ENCODE measurements at places on chromosomes 3 and 15.
A peak's percentile ranks its signal among the peaks of the same experiment; 100 is the strongest.

DNA sequence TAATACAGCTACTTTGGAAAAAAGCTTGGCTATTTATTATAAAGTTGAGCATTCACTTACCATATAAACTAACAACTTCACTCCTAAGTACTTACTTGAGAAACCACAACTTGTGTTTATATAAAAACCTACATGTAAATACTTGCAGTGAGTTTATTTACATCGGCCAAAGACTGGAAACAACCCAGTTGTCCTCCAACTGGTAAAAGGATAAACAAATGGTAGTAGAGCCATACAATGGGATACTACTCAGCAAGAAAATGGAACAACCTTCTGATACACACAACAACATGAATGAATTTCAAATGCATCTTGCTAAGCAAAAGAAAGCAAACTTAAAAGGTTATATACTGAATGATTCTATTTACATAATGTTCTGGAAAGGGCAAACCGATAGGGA lies 63.7 kb downstream of the SLC7A14 start:
- no peak for DNase-seq

DNA sequence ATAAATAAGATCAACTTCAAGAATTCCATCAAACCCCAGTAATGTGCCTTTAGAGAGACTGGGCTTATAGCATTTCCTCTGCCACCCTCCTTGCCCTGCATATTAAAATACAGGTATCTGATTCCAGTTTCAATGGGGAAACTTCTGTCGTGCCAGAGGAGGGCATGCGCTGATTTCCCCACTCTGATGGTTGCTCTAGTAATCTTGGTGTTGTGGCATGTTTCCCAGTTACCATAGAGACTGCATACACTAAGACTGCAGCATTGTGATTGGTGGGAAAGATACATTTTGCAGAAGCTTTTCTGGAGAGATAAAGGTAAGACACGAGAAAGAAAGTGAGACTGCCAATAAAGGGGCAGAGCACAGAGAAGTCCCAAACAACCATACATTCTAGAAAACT lies 225.6 kb downstream of the TIGIT start:
- DNase-seq = no peak

DNA sequence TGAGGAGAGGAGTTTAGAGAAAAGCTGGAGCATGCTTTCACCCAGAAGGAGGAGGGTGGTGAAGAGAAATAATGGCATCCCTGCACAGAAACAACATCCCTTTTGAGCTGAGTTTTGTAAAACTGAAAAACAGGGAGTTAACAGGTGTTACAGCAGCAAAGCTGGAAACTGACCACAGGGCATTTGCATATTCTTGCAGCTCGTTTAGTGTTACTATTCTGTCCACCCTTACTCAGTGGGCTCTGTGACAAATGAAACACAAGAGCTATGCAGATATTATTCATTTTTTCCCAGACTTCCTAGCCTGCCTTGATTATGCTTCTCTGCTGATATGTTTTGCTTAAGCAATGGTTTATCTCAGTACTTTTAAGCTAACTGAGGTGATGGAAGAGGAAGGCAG lies 272.0 kb downstream of the NEK10 start:
- DNase-seq = no peak

GRCh38 chr3:34256021-34256420 lies 457.6 kb downstream of the PDCD6IP start:
- DNase-seq = no peak

- no peak for DNase-seq
These were observed 42.6 kb downstream of the ZNF148 start for GRCh38 chr3:125332504-125332903.

DNA sequence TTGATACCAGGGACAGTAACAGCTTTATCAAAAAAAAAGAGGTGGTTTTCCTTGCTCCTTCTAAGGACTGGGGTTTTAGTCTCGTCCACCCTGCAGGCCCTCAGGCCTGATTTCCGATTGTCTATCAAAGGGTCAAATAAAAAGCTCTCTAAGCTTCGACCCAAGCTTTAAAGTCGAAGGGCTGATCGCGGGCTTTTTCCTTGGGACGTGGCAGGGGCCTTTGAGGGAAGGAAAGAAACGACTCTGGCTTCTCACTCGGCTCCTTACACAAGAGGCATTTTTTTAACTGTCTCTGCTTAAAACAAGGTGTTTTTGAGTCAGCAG lies 354 bp upstream of the KLHL24 start:
- DNase-seq = peak; percentile 1

DNA sequence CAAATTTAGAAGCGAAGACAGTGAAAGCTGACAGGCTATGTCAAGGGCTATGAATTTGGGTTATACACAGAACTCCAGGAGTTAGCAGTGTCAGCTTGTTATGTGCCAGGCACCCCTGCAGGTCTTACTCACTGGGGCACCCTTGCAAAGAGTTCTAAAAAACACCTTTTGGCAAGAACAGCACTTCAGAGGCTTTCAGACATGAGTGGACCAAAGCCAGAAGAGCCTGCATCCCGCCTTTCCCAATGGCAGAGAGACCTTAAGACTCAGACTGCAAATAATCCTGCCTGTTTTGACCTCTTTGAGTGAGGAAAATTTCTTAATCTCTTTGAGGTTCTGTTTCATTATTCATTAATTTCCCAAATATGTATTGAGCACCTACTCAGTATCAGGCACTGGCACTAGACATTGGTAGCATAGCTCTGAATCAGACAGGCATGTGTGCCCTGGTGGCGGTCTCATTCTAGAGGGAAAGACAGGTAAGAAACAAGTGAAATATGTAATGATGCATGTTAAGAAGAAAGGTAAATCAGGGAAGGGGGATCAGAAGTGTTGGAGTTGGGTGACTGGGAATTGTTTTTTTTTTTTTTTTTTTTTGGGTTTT lies 280.0 kb downstream of the KBTBD8 start:
- DNase-seq = no peak

GRCh38 chr3:127637546-127637945 lies 8.6 kb downstream of the PODXL2 start:
- no peak for DNase-seq

DNA sequence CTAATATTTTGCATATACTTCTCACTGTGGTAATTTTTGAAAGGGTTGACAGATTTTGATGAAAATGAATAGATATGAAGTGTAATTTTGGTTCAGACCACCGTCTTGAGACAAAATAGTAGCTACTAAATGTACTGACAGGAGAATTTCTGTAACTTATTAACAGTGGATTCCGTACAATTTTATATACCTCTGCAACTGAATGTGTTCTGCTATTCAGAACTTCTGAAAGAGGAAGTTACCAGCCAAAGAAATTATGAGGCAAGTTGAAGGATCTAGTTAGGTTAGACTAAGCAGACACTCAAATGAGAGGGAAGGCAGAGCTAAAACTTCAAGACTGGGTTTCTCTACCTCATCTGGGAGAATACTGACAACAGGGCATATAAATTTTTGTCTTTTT lies 29.4 kb downstream of the GAP43 start:
- no peak for DNase-seq

DNA sequence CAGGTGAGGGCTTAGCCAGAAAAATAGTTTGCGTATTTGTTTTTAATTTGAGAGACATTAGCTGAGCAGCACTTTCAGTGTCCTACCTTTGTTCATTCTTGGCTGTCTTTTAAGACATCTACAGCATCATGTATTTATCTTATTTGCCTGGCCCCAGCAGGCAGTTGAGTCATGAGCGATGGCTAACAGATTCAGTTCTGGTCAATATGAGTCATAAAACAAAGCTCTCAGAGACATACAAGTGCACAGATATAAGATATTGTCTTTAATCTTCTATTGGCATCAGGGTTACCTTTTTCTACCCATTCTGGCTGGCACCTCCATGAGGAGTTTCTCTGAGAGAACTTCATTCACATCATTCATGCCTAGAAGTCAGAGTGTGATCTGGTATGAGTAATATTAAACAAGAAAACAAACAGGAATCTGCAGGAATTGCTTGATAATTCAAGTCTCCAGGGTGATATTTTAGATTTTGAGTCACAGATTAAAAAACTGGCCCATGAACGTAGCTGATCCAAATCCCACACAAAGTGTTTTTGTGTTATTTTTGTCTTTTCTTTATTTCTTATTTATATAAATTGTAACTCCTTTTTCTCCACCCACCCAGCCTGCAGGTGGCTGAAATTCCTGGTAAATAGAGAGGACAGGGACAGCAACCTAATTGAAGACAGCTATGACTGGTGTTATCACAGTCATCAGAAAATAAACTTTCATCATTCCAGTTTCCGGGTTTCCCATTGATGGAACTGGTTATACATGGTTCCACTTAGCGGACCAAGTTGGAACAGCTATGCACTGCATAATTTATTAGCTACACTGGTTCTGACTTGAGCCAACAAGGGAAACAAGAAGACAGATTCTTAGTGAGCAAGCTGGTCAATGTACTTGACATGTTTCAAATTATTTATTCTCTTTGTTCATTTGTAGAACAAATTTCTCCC lies 47.3 kb downstream of the PLSCR2 start:
- DNase-seq = no peak

DNA sequence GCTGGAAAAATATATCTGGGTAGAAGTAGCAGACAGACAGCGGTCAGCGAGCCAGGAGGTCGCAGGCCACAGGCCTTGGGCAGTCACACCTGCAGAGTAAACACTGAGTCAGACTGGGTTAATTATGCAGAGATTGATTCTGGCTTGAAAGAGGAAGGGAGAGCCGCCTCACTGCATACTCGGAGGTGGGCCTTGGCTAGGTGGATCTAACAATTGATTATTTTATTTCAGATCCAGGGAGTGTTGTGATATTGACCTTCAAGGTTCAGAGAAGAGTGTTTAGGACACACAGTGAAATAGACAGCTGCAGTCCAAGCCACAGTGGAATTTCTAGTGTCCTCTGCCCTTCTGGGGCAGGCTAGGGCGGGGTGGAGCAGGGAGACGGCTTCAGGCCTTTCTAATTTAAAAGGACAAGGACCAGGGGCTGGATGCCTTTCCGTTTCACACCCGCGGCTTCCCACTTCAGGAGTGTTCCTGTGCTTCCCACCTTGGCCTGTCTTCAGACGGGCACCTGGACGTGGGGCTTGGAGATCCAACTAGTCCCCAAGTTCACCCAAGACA lies 237.3 kb downstream of the XXYLT1 start:
- no peak for DNase-seq

DNA sequence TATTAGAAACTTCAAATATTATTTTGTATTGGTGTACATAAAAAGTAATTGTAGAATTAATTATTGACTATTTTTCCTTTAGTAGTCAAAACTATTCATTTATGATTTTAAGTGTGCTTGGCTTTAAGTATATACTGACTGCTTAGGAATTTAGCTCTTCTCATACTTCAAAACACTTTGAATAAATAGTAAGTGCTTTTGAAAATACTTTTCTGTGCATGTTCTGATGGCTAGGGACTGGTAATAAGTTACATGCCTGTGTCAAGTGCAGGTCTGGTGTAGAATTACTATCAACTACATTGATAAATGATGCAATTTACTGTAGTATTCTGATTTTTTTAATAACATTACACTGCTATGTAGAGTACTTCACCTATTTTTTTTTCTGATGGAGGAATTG lies 397.6 kb upstream of the SGO1 start:
- DNase-seq = no peak

GRCh38 chr3:134342259-134342658 lies 32.0 kb downstream of the AMOTL2 start:
- DNase-seq = no peak

DNA sequence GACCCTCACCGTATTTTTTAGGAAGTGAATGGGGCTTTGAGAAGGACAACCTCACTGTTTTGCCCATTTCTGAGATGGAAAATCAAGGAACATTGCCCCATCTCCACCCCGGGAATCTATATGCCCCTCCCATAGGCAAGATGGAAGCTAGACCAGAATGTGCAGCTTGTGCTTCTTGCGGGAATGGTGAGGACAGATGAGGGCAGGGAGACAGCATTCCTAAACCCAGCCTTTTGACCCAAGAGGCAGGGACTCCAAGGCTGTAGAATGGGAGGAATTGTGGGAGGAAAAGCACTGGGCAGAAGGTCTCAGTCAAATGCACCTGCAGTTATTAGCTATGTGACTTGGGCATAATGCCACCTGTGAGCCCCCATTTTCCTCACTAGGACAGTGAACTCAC lies 66.9 kb downstream of the SMAD3 start:
- DNase-seq = no peak

GRCh38 chr15:57496946-57497869 lies 94.5 kb upstream of the MYZAP start:
- DNase-seq = no peak

DNA sequence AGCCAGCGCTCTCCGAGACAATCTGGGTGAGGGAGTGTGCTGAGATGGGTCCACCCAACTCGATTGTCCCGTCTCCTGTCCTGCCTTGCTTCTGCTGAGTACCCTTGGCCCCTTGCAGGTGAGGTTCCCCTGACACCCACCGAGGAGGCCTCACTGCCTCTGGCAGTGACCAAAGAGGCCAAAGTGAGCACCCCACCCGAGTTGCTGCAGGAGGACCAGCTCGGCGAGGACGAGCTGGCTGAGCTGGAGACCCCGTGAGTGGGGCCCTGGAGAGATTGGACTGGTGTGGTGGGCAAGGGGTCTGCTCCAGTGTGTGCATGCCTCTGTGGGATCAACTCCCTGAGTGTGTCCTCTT lies 23.6 kb downstream of the NBEAL2 start:
- DNase-seq = no peak

- DNase-seq = no peak
These were observed 206.3 kb upstream of the ROBO1 start for GRCh38 chr3:79973917-79974595.

DNA sequence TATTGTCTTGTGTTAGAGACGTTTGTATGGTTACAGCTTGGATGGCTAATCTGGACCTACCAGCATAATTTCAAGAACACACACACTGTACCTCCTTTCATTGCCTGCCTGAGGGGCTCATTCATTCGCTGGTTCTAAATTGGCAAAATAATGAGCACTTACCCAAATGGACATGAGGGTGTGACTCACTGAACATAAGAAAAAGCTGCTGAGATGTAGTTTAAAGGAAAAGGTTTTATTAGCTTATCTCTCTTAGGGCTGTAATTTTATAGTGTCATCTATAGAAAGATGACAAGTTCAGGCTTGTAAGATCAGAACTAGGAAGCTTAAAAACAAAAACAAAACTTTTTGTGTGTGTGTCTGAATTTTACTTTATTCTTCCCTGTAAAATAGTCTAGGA lies 120.7 kb upstream of the WNT7A start:
- DNase-seq = no peak

DNA sequence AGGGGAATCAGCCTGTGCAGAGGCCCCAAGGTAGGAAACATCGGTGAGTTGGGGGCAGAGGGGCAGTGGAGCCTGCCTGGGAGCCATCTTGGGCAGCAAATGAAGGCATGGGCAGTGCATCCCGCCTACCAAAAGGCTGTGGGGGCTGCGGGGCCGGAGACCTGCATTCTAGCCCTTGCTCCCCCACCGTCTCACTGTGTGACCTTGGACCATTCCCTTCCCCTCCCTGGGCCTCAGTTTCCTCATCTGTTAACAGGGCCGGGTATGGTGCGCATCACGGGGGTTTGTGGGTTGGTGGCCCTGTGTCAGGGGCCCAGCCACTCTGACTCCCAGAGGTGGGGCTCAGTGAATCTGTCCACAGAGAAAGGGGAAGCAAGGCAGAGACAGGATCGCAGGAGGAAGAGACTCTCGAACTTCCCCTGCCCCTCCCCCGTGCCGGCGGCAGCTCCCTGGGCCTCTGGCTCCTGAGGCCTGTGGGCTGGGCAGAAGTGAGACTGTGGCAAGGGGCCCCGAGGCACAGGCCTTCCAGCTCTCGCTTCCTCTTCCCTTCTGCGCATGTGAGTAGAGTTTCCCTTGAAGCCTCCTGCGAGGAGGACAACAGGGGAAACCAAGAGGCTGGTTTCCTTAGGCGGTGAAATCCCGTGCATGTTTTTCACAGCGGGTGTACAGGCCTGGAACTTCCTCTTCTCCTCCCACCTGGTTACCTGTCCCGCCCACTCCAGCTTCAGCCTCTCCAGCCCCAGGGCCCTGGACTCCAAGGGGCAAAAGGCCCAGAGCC lies 42.9 kb downstream of the IDH2 start:
- DNase-seq = peak; percentile 36

GRCh38 chr3:129673897-129674797 lies 67.7 kb upstream of the PLXND1 start:
- DNase-seq = no peak

All from activated CD8-positive, alpha-beta memory T cell treated with anti-CD3 and anti-CD28 coated beads for 4 hours (primary cell).